ENCODE measurements at places on chromosomes 5 and 9.

- peak; percentile 39 for DNase-seq
These were observed 9.5 kb downstream of the MTRR start for GRCh38 chr5:7878381-7878873.

DNA sequence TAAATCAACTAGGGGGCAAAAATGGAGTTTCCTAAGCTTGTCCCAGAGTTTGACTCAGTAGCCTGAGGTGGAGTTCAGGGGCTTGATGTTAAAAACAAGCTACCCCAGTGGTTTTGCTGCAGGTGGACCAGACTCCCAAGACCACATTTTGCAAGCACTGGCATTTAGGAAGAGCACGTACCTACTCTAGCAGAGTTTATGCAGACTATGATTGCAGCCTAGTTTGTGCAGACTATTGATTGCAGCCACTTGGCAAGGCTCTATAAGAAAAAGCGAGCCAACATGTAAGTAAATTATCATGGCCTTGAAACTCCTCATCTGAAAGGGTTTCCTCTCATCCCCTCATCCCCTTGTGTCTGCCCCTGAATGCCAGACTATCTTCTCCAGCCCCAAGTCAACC lies 102.0 kb upstream of the CCDC152 start:
- no peak for DNase-seq

DNA sequence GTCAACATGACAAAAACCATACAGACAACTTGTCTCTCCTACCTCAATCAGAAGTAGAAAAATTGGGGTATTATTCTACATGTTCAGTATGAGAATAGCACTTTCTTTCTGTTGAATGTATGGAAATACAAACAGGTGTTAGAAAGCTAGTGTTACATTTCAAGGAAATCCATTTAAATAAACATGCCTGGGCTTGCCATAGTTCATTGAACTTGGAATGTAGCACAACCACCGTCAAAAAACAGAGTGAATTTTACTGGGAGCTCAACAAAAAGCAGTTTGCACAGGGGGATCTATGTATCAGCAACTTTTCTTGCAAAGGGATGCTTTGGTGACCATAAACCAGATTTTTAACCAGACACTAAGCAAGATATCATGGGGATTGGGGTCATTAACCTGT lies 307.9 kb upstream of the SMARCA2 start:
- no peak for DNase-seq

GRCh38 chr5:65760504-65761275 lies 38.7 kb downstream of the NLN start:
- DNase-seq: peak; percentile 33

DNA sequence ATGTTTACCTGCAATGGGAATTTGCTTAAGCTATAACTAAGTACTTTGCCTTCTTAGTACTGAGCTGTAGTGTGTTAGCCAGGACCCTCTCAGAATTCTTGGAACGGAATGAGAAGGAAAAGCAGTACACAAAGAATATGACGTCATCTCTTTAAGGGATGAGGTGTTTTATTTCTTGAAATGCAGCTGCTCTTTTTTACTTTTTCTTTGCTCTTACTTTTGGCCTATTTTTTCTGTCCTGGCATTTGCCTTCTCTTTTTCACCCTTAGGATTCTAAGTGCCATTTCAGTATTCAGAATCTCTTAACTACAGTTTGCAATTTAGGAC lies 10.1 kb downstream of the KIF2A start:
- DNase-seq: no peak

DNA sequence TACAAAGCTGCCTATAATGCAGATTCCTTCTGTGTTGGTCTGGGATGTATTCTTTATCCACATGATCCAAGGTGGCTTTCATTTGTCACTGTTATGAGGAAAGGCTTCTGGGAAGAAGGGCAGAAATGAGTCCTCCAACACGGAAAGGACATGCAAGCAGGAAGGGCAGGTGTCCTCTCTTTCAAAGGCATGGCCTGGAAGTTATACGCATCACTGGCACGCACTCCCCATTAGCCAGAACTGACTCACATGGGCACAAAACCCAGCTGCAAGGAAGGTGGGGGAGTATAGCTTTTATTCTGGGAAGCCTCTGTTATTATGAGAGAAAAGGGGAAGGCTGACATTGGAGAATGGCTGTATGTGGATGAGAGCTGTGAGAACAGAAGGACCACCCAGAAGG lies 141.3 kb upstream of the ZNF618 start:
- DNase-seq: no peak

DNA sequence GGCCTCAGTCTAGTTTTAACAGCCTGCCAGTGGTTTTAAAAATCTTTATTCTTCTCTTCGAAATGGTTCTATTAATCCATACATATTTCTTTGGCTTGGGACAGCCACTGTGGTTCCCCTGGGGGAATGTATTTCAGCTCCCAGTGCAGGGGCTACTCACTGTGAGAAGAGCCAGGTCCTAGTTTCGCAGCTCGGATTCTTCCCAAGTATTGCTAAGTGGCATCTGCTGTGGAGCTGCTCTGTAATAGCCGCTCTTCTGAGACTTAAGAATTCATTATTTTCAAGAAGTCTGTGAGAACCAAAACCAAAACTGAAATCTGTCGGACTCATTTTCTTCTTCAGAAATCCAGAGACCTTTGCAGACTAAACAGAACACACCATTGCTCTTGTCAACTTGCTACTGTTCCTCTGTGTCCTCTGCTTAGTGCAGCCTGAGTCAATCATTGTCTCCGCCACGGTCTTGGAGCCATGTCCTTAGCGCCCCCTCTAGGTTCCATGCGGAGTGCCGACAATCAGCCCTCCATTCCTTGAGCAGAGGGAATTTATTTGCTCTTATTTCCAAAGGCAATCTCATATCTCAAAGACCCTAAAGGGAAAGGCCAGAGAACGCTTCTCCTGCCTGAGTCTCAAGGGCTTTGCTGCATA lies 478.2 kb downstream of the SPATA31D1 start:
- no peak for DNase-seq

GRCh38 chr9:134681061-134681661 lies 39.6 kb downstream of the COL5A1 start:
- DNase-seq: peak; percentile 41

DNA sequence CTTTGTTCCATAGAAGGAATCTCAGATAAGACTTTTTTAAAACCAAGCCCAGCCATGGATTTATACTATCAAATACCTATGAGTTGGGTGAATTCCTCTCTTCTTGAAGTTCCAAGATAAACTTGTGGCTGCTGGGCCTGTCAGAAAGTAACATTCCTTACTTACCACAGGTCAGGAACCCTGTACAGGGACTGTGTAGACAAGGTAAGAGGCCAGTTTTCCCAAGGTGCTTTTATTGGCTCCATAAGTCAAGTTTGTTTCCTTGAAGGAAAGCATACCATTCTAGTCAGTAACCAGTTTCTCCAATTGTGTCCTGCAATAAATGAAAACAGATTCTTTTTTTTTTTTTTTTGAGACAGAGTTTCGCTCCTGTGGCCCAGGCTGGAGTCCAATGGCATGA lies 8.8 kb upstream of the CLTB start:
- DNase-seq: no peak

GRCh38 chr9:136117291-136117915 lies 1.3 kb downstream of the TMEM250 start:
- no peak for DNase-seq

DNA sequence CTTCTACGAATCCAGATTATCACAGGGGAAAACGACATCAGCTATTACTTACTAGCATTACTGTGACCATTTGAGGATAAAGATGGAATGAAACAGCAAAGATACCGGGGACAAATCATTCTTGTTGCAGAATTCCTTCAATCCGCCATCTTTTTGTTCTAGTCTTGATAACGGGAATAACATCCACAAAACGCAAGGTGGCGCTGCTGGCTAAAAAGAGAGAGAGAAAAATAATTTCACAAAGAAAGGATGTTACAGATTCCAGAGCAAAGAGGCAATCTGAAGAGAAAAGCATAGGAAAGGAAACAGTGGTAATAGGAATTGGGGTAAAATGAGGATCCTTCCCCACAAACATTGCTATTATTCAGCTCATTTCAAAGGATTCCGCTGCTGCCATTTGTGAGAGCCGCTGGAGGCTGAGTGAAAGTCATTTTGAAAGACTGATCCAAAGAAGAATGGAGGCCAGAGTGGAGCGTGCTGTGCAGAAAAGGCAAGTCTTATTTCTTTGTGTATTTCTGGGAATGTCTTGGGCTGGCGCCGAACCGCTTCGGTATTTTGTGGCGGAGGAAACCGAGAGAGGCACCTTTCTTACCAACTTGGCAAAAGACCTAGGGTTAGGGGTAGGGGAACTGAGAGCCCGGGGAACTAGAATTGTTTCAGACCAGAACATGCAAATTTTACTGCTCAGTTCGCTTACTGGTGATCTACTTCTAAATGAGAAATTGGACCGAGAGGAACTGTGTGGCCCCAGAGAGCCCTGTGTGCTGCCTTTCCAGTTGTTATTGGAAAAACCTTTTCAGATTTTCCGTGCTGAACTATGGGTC lies at the start of gene PCDHB7:
Gene PCDHB7 (plus strand): TSS at position 264 of the 824 bp plus-strand sequence. CDS start 192 bp downstream, at position 456.
- DNase-seq: peak; percentile 34

DNA sequence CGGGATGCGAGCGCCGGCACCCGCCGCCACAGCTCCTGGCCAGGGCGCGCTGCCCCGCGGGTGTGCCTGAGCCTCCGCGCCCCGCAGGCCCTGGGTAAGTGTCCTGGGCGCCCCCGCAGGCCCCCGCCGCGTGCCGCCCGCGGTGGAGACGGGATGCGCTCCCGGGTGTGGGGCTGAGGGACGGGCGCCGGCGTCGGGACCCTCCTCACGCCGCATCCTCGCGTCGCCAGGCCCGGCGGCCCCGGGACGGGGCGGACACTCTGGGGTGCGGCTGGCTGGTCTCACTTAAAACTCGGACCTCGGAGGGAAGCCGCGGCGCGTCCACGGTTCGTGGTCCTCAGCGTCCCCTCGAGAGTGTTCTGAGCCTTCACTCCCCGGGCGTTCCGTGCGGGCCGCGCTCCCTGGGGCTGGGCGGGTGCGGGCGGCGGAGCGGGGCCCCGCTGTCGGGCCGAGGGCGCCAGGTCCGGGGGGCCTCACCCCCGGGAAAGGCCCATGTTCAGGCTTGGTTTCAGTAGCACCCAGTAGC lies 275 bp downstream of the AHRR start:
- no peak for DNase-seq

DNA sequence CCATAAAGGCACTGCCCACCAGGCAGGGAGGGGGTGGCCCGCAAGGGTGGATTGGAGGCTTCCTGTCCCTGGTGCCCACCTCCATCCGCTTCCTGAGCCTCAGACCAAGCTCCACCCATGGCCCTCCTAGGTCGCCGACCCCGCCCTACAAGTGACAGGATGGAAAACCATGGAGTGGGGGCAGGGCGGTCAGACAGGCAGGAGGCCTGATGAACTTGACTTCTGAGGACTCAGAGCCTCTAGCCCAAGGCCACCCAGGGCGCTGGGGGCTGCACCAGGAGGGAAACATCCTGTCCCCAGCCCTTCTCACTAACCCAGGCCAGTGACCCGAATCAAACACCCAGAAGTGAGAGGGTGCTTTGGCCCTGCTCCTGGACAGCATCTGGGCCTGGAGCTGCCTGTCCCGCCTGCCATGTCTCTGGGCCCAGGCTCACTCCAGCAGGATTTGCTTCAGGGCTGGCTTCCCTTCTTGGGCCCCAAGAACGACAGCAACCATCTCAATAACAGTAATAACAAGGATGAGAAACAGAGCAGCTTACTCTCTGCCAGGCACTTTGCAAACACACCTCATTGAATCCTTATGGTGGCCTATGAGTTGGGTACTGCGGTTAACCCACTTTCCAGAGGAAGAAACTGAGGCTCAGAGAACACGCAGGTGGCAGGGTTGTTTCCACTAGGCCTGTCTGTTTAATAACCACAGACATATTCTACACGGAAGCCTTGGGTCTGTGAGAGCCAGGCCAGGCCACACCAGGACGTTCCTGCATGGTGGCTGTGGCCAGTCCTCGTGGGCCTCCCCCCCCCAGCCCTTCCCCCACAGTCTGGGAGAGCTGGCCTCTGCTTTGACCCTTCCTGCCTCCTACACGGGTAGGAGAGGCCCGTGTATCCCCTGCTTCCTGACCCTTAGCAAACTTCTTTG lies 4.4 kb upstream of the ST6GALNAC6 start:
- DNase-seq: no peak

DNA sequence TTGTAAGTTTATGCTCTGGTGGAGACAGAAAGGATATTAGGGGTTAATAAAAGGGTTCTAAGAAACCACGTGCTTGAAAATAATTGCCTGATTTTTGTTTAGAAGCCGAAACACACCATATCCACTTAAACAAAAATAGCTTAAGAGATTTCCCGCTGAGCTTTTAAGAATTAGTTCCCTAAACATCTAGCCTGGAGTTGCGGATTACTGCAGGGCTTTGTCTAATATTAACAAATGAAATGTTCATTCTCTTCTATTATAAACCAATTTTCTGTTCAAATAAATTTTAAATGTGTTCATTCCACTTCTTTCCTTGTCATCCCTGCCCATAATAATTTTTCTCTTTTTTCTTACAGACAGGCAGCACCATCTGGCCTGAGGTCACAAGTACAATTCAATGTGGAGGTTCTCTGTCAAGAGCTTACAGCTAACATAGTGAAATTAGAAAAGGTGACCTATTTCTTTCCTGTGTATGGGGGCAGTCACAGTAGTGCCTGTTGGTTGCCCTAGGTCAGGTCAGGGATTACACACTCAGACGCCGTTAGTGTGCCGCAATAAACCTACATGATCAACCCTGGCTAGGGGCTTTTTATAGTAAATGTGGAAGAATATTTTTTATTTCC lies 65.3 kb downstream of the GRAMD2B start:
- DNase-seq: no peak
